Stimulated activated CD8-positive, alpha-beta memory T cell treated with anti-CD3 and anti-CD28 coated beads, Interleukin-4, amount 100 ng/mL, for 48 hours (primary cell): ENCODE measurements at places on chromosomes 2 and 18.
A peak's percentile ranks its signal among the peaks of the same experiment; 100 is the strongest.

DNA sequence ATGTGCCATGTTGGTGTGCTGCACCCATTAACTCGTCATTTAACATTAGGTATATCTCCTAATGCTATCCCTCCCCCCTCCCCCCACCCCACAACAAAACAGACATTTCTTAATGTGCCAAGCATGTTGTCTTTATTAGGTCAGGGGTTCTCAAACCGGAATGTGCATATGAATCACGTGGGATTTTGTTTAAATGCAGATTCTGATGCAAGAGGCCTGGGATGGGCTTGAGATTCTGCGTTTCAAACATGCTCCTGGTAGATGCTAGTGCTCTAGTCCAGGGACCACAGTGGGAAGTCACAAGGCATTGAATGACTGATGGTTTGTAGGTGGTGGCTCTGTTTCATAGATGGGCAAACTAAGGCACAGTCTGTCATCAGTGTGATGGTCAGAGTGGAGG is 184.7 kb downstream of the SMAD7 start:
- DNase-seq, result no peak

GRCh38 chr2:237693291-237693994 is 66.1 kb downstream of the LRRFIP1 start:
- peak; percentile 56 for DNase-seq

DNA sequence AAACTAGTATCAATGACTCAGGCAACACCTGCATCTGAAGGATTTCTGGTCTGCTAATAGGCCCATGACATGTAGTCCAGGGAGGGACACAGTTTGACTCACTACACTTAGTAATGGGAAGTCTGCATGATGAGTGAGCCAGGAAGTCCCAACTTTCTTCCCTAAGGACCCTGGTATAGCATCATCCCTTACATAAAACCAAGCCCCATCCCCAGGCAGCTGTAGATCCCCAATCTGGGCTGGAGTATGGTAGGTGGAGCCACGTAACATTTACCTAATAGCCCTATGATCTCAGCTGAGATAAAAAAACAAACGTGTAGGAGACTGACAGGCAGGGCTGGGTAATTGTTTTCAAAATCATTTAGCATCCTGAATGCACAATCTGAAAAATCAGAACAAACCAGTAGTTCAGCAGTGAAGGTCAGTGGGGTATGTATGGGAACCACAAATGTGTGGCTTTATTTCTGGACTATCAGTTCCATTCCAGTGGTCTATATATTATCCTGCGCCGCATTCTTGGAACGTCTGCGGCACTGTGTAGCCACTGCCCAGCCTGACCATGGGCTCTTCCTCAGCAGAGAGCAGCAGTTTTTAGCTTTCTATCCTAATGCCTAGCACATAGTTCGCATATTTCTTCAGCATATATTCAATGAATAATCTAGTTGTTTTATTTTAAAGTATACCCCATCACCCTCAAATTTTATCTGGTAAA is 33.5 kb downstream of the EPB41L3 start:
- no peak for DNase-seq

DNA sequence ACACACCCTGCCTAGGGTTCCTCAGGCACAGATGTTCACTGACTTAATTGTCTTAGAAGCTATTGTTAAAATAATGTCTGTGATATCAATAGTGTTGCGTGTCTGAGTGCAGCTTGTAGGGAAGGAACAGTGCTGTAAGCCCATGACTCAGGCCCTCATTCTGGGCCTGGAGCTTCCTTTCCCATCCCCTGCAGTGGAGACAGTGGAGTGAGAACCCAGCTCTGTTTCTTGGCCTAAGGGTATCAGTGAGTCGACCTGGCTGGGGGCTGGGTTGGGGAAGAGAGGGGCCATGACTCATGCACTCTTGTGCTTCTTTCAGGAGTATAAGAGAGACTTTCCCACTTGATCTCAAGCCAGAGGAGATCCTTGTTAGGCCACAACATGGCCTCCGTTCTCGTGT is 106.8 kb downstream of the HRH4 start:
- no peak for DNase-seq

- no peak for DNase-seq
Observed at GRCh38 chr18:10840743-10841142, 308.6 kb downstream of the PIEZO2 start.

DNA sequence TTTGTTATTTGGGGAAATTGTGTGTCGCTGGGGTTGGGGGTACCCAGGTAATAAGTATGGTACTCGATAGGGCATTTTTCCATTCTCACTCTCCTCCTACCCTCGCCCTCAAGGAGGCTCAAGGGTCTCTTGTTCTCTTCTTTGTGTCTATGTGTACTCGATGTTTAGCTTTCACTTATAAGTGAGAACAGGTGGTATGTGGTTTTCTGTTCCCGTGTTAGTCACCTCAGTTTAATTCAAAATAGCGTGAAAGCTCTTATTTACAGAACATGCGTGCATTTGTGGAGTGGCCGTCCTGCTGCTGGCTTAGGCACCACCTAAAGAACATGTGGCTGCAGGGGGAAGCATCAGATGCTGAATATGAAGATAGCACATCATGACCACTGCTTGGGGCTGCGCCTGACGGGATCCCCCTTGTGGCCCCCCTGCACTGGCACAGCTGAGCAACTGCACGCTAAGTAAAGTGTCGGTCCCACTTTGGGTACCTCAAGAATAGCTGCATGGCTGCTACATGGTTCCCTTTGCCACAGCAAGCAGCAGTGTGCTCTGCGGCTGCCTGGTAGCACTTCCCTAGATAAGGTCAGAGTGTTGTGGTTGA is 569.0 kb downstream of the DCDC2C start:
- DNase-seq, result no peak

DNA sequence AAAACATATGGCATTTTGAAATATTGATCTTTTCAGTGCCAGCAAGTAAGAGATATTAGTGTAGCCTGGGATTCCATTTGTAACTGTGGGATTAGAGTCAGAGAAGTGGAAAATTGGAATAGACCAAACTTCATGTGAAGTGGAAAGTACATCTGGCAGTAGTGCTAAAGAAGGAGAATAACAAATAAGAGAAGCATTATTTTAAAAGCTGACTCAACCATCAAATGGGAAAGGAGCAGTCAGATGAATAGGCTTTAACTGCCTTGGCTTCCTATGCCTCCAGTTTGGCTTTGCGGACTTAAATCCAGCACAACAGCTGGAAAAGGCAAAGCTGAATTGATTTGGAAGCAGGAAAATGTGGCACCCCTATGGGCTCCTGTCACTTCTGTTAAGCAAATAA is 623.1 kb downstream of the TSN start:
- no peak for DNase-seq

DNA sequence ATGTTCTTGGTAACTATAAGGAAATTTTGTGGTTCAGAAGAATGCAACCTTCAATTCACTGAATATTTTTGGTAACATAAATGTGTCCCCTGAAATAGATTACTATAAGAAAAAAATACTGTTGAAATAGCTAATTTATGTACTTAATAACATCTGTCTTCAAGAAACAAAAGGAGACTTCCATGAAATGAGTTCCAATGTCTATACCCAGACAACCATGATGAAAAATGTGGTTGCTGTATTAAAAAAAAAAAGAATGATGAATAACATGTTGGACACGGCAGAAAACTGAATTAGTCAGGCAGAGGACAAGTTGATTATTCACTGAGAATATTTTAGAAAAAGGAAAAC is 98.5 kb downstream of the TACR1 start:
- DNase-seq, result no peak

- DNase-seq, result no peak
Observed at GRCh38 chr2:54318821-54319220, 62.8 kb upstream of the TSPYL6 start.

DNA sequence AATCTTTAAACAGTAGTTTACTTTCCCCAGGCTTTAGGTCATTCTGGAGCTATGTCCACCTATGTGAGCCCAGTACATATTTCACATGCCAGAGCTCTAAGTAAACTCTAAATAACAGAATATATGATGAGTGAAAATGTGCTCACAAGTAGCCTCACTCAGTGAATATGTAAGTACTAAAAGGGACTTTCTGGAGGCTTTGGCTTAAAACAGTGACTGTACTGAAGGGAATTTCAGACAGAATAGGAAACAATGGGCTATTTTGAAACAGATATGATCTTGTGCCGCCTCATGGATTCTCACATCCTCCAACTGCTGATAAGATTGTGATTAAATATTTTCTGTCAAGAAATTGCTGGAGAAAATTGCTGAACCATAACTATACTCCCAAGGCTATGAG is 747.9 kb downstream of the SOCS6 start:
- DNase-seq, result no peak

GRCh38 chr18:49813069-49813318 is 339 bp downstream of the ACAA2 start:
- no peak for DNase-seq

- no peak for DNase-seq
Observed at GRCh38 chr2:94997981-94998930, 27.3 kb upstream of the MAL start.

DNA sequence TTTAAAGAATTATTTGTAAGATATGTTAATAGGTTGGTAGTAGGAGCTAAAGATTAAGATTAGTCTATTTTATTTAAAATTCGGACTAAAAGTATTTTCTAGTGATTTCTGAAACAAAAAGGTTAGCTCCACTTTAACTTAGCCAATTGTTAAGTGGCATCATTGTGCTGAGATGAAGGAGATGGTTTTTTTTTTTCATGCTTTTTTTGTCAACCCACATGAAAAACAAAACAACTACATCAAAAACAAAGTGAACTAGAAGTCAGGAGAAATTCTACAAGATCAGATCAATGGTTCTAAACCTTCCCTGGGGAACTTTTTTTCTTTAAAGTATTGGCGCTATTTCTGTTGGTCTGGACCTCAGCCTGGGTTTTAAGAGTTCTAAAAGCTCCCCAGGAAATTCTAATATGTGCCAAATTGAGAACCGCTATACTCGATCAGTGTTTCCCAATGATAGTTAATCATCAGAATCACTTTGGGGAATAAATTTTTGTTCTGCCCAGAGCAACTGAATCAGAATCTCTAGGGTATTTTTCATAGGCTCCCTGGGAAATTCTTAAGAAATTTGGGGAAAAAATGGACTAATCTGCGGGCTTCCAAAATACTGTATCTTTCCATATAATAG is 2.3 kb downstream of the ZC3H6 start:
- DNase-seq, result no peak

GRCh38 chr2:189014449-189015138 is 40.4 kb downstream of the COL3A1 start:
- no peak for DNase-seq

- no peak for DNase-seq
Observed at GRCh38 chr2:204604061-204604460, 58.8 kb downstream of the PARD3B start.

- DNase-seq, result no peak
Observed at GRCh38 chr18:12976305-12976704, 14.9 kb upstream of the CEP192 start.

GRCh38 chr2:189022492-189022891 is 48.3 kb downstream of the COL3A1 start:
- no peak for DNase-seq

GRCh38 chr2:39127973-39128372 is 7.1 kb upstream of the SOS1 start:
- DNase-seq, result peak; percentile 63

- no peak for DNase-seq
Observed at GRCh38 chr18:14025306-14025940, 106.8 kb downstream of the ZNF519 start.

GRCh38 chr2:238167761-238168160 is 9.0 kb downstream of the ERFE start:
- no peak for DNase-seq

DNA sequence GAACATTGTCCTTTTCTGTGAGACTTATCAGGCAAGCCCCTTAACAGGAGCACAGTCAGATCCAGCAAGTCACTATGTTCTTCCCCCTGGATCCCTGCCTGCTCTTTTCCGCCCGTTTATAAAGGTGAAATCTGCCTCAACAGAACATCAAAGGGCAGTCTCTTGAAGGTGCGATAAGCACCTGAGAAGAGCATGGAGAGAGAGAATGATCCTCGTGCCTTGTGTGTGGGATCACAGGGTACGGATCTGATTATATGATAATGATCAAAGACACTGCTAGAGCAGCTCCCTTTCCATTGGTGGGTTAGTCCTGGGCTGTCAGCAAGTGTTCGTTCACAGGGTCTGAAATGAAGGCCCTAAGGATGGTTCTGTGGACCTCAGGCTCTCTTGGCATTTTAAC is 106.4 kb downstream of the ZAP70 start:
- DNase-seq, result no peak

- DNase-seq, result no peak
Observed at GRCh38 chr2:241720099-241720498, 14.3 kb upstream of the D2HGDH start.

DNA sequence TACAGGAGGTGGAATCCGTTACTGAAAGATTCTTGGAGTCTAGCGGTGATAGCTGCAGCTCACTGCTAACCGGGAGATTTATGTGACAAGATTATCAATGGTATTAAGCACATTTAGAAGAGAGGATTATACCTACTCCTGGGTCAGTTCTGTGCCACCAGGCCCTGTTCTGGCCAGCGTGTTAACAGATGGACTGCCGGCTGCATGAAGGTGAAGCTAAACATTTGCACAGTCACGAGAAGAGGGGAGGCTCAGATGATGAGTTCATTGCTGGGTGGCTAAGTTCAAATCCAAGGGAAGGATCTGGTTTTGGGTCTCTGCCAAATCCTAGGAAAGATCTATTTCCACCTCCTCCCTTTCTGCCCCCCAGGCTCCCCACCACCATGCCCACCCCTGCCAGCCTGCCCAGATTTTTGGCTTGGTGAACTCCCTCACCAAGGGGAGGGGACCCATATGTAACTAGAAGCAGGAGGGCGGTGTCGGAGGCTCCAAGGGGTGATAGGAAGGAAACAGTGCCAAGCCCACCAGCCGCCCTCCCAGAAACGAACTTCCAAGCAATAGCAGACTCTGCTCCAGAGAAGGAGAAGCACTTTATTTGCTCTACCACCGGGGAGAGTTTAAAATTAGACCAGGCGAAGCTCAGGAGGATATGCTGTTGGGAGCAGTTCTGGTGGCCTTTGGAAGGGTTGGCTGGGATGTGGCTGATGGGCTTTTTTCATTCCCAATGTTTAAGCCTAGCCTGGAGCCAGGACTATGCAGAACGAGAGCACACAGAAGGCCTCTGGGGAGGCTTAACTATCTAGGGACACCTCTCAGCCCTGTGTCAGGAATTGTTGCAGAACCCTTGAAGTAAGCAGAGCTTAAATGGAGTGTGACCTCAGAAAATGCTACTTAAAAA is 200.5 kb downstream of the KLHL29 start:
- DNase-seq, result no peak

GRCh38 chr2:126949775-126950174 is 51.1 kb downstream of the TEX51 start:
- DNase-seq, result no peak

GRCh38 chr2:210170196-210170445 is 1.1 kb downstream of the KANSL1L start:
- no peak for DNase-seq

- DNase-seq, result no peak
Observed at GRCh38 chr18:39587586-39587985, 2022.0 kb upstream of the CELF4 start.

DNA sequence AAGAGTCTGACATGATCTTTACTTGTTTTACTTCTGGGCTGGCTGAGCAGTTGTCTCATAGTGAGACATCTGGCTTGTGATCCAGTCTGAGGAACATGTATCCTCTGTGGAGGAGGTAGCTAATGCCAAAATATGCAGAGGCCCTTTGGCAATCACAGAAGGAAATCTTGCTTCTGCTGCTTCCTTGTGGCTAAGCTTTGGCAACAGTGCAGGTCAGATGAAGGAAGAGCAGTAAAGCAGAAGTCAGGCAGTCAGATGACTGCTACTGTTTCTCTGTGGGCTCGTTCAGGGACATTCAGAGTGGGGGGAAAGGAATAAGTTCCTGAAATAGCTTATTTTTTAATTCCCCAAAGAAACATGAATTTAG is 22.3 kb downstream of the DOK1 start:
- DNase-seq, result no peak
